Neural progenitor cell (in vitro differentiated cells): ENCODE measurements at places on chromosomes 2 and 18.

GRCh38 chr2:157792335-157793052 is 83.6 kb downstream of the ACVR1 start:
- no peaks in the 10 kb centered on the region for H3K27me3 ChIP-seq
- H3K27ac ChIP-seq, result no peak overlapping the region
- H3K4me1 ChIP-seq, result peaks cover 40% of the 10 kb centered on the region
- DNase-seq, result no peak

DNA sequence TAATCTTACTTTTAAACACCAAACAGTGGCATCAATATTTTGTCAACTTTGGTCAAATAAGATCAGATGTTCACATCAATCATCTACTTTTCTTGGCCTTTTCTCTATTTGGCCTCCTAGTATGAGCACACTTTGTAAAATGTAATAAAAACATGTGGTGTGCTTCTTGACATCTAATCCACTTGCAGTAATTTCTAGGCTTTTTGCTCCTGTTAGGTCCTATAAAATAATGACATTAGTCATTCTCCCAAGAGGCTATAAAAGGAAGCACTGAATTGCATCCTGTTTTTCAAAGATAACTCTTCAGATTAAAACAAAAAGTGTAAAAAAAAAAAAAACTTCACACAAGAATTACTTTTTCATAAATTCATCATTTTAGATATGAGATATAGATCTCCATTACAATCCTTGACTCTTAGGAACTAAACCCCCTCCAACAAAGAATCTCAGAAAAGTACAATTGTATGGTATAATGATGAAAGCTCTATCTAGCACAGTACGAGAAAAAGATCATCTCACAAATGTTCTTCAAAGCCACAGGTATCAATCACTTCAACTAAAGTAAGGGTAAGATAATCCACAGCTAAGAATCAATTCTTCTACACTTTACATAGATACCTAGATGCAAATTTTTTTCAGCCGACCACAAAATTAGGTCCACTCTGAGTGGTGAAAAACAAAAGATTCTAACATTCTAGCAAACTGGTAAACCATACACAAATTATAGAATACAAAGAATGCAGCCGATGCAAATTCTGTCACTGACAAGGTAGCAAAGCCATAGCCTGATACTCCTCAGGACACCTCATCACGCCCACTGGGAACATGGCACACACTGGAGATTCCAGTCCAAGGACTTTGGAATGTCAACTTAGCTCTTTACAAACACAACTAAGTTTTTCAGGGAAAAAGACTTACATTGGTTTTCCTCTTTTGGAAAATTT is 2.7 kb downstream of the BCL2 start:
- peaks cover 56% of the 10 kb centered on the region for H3K27me3 ChIP-seq
- no peak overlapping the region for H3K4me3 ChIP-seq
- peaks cover 9% of the 10 kb centered on the region for H3K4me1 ChIP-seq
- H3K36me3 ChIP-seq, result no peaks in the 10 kb centered on the region
- no peak overlapping the region for H3K27ac ChIP-seq

DNA sequence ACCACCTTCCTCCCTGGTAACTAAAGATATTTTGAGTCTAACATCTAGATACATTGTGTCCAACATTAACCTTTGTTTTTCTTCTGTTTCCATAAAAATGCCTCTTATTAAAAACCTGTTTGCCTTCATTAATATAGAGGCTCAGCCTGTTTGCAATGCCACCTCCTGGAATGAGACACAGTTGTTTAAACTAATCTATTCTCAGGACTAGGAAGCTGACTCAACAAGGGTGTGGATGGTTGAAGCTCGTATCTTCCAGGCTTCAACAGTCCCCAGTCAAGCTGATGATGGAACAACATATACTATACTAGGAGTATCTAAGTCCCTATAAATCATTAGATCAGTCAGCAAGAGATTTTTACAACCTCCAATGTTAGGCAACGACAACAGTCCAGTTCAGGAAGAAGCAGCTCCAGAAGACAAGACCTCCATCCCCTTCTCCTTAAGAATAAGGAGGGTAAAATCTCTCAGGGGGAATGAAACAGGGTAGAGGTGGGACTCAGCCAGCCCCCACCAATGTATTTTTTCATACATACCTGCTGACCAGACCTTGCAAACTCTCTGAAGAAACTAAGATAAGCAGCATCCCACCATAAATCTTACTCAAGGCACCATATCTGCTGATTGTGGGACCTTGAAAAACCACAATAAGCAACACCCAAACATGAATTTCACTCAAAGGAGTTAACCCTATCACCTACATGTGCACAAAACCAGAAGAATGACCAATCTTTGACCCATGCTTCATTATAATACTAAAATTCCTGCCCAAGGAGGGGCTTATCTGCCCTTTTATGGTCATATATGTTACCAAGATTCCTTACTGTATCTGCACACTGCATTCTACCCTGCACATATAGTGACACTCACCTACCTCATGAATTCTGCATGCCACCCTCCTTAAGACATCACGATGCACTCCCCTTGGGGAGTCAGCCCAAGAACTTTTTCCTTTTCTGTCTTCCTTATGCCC is 21.4 kb downstream of the ZNF24 start:
- no peak overlapping the region for H3K4me3 ChIP-seq
- no peak for DNase-seq
- no peak overlapping the region for H3K27ac ChIP-seq

DNA sequence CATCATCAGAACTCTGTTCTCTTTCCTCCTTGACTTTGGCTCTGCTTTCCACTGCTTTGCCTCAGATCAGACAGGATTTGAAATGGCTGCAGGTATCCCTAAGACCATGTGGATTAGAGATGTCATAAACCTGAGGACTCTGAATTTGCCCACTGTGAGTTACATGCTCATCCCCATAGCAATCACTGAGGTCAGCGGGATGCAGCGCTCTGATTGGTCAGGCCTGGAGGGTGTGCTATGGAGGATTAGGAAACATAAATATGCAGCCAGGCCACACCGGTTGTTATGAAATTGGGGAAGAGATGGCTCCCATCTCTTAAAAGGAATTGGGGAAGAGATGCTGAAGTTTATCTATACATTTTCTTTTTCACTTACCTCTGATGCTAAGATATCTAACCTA is 73.7 kb upstream of the DNAJC10 start:
- H3K4me1 ChIP-seq, result no peaks in the 10 kb centered on the region
- DNase-seq, result peak; percentile 38
- H3K4me3 ChIP-seq, result no peak overlapping the region
- no peak overlapping the region for H3K27ac ChIP-seq
- no peaks in the 10 kb centered on the region for H3K27me3 ChIP-seq

- no peak overlapping the region for H3K4me3 ChIP-seq
- H3K36me3 ChIP-seq, result no peaks in the 10 kb centered on the region
- H3K27me3 ChIP-seq, result no peaks in the 10 kb centered on the region
- peak; percentile 41 for DNase-seq
- H3K4me1 ChIP-seq, result peaks cover 28% of the 10 kb centered on the region
- H3K27ac ChIP-seq, result peak overlapping the region; percentile 35
Observed at GRCh38 chr18:38557006-38557405, 991.4 kb upstream of the CELF4 start.

DNA sequence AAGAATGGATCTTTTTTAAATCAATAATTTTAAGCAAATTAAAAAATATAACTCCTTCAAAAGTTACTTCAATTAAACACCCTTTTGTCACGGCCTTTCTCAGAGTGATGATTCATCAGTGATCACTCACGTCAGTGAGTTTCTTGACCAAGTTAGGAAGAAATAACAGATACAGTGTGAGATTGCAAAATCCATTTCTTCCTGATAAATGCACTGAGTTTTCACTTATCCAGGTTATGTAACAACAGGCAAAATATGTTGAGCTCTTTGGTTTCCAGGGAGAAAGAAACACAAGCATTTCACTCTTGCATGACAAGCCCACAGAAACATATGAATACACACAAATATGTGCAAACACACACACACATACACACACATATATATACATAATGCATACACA is 195.9 kb upstream of the CYRIA start:
- H3K27me3 ChIP-seq, result no peaks in the 10 kb centered on the region
- no peaks in the 10 kb centered on the region for H3K4me1 ChIP-seq
- no peak for DNase-seq
- H3K4me3 ChIP-seq, result no peak overlapping the region
- no peaks in the 10 kb centered on the region for H3K36me3 ChIP-seq

DNA sequence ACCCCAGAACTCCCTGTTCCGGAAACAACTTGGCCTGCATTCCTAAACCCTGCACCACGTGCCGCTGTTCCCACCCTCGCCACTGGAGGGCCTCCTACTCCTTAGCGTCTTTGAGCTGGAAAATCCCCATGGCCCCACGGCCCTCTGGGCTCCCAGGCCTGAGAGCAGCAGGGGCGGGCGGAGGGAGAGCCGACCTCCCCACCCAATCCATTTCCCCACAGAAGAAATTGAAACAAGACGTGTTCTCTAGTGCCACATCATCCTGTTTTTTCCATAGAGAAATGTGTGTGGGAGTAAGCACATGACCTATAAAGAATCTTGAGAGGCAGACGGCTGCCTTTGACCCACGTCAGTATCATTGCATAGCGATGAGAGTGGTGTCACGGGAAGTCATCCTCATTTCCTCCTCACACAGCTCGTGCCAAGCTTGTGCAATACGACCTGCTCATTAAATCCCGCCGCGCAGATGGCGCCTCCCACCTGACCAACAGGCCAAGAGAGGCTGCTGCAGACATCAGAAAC is 79.2 kb downstream of the LAMA1 start:
- H3K27ac ChIP-seq, result no peak overlapping the region
- DNase-seq, result peak; percentile 76
- H3K4me3 ChIP-seq, result no peak overlapping the region
- no peaks in the 10 kb centered on the region for H3K36me3 ChIP-seq
